Stimulated activated CD8-positive, alpha-beta memory T cell treated with anti-CD3 and anti-CD28 coated beads, Interleukin-7, amount 100 ng/mL, for 1 hour (primary cell): ENCODE measurements at places on chromosomes 7 and 10.
A peak's percentile ranks its signal among the peaks of the same experiment; 100 is the strongest.

GRCh38 chr7:116356333-116356965, 143.1 kb upstream of the CAV2 start:
- no peak for DNase-seq

- no peak for DNase-seq
Observed at GRCh38 chr10:43264965-43265798, 1.7 kb downstream of the RASGEF1A start.

GRCh38 chr10:111360260-111360925, 283.6 kb downstream of the ADRA2A start:
- DNase-seq = no peak

GRCh38 chr10:49034925-49035324, 80.4 kb downstream of the VSTM4 start:
- DNase-seq = no peak

DNA sequence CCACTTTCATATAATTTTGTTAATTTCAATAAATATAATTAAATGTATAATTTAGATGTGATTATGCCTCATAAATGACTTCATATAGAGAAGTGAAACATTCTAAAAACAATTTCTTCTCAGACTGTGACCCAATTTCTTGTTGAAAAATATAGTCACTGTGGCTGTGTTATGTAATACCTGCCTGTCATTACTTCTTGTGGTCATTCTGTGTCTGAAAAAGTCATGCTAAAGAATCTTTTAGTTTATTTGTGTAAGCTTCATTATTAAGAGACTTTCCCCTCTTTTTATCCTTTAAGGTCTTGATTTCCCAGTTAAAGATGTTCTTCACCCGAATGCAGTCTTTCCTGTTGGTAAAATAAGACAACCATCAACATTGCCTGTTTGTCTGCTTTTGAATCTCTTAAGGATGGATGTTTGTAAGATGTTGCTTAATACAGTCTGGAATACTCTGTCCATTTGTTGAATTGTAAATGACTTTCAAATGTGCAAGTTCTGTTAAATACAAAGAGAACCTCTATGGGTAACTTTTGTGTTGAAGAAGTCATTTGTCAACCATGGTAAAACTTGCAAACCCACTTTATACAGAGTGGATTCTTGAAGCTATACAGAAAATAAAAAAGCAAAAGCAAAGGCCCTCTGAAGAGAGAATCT, 16.0 kb downstream of the KAT6B start:
- DNase-seq = no peak

GRCh38 chr7:103622274-103622673, 176.3 kb upstream of the SLC26A5 start:
- no peak for DNase-seq

DNA sequence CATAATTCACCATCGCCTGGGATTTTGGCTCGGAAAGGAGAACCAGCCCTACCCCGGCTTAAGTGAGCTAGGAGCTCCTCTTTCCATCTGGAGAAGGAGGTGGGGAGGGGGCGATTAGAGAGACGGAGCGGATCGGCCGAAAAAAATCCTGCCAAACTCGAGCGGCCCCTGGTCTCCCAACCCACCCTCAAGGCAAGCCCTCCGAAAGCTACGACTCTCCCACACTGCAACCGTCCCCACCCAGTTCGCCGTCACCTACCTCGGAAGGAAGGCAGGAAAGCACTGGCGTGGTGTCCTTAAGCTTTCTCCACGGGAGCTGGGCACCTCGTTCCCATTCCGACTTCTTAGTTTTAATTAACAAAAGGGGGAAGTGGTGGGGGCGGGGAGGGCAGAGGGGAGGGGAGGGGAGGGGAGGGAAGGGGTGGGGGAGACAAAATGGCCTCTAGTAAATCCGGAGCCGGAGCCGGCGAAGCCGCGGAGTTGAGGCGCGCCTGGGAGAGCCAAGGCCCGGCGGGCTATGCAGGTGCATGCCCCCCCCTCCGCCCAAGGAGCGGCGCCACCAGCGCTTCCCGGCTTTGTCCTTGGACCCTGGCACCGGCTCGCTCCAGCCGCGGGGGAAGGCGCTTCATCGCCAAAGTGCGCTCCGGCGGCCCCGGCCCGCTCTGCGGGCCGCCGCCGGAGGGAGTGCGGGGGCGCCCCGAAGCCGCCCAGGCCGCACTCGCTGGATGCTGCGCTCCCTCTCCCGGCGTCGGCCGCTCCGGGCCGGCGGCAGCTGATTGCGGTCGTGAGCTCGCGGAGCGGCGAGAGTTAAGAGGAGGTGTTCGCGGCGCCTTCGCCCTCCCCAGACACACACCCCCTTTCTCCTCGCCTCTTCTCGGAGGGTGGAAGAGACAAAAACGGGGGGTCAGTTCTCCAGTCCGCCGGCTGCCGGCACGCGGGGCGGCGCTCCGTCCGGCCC, at the start of gene LRRC4:
LRRC4 (minus strand) TSS at position 784 of the 958 bp plus-strand sequence. CDS start 797 bp downstream, outside the sequence.
- DNase-seq = no peak

DNA sequence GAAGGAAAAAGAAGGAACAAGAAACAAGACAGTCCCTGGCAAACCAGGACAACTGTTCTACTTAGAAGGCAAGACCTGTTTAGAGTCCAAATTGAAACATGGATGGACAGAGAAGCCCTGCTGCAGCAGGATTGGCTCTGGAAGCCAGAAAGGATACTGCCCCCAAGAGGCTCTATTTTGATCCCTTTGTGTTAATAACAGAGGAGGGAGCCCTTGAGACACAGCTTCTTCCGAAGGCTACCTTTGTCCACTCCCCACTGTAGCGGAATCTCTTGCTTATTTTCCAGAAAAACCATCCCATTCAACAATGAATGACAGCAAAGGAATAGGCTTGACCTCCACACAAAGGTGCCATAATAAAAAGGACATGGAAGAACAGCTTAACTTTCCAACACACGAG, 120.3 kb upstream of the FOXK1 start:
- DNase-seq = no peak

DNA sequence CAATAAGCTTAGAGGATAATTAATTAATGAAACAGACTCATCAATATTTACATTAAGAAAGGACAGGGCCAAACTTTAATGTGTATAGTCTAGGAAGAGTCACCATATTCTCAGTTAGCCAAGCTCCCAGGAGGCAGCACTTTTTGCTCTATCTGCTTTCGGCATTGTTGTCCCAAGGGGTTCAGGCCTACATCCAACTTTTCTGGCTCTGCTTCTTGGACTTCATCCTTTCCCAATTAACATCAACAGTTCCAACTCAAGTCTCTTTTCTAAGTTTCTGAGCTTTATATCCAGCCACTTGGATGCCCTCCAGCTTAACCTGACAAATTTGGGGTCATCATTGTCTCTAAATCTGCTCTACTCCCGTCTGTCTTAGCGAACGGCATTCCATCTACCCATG, 42.8 kb downstream of the GLI3 start:
- no peak for DNase-seq

DNA sequence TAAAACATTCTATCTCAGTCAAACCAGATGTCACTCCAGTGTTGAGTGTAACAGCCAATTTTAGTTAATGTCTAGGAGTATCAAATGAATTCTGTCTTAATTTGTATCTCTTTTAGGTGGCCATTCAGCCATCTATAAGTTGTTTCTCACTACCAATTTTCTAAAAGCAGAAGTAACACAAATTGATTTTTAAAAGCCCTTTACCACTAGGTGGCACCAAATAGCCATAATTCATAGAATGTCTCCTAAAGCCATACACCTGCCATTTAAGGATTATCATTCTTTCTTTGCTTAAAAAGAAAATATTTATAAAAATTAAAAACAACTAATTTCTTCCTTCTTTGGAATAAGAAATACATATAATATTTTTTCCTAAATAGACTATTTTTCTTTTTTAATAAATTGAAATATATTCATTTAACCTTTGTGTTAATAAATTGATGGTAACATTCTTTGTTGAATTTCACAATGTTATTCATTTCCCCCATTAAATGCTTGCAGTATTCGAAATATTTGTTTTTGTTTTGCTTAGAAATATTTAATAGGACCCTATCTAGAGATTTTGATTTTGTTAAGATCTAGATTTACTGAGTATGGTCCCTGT, 107.8 kb upstream of the PPP1R3A start:
- no peak for DNase-seq

GRCh38 chr10:62183442-62183841, 85.2 kb downstream of the RTKN2 start:
- DNase-seq = no peak

DNA sequence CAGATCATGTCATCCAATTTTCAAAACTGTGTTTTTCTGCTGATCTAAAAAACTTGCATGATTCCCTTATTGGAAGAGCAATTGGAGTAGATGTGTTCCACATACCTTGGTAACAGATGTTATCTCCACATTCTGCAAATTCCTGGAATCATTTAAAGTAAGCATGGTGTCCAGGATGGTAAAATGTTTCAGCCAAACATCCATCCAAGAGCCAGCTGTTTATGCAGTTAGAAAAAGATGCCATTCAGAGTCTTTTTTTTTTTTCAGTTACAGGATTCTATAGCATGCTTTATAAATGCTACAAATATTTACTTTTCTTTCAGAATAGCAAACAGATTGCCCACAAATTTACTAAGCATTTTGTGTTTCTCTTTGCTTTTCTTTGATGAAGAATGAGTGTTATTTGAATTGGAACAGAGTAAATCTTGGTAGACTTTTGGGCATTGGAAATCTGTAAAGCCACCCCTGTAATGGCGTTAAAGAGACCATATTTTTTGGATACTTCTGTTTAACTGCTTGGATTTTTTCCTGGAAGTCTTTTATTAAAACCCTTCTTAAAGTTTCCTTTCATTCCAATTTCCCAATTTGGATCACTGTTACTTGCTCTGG, 149.8 kb downstream of the GNAT3 start:
- no peak for DNase-seq

GRCh38 chr7:1758028-1758858, 88.2 kb downstream of the ELFN1 start:
- no peak for DNase-seq

- no peak for DNase-seq
Observed at GRCh38 chr7:78169992-78170391, 371.4 kb downstream of the PHTF2 start.

DNA sequence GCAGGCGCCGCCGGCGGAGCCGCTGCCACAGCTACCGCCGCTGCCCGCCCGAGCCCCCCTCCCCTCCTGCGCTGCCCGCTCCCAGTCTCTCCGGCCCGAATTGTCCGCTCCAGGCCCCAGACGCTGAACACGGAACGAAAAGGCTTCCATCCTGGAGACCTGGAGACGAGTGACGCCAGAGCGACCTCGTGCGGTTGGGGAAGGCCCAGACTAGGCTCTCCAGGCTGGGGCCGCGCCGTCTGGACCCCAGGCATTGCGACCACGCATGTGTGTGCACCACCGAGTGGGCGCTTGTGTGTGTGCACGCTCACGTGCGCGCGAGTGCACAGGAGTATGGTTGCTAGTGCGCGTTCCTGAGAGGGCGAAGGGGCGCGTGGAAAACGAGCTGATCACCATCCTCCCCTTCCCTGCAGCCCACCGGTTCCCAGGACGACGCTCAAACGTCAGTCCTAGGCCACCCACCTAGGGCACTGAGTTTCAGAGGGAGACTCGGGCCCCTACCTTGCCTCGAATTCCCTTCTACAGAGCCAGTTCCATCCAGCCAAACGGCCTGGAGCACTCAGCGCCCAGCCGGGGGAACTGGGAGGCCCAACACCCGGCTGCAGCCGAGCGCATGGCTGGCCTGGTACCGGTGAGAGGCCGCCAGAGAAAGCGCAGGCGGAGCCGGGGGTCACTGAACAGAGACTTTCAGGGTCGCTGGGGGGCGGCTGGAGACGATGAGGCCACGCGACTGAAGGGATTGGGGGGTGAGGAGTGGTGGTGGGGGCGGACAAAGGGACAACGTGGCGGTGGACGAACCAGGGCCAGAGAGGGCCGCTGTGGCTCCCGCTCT, 11.6 kb downstream of the LBX1 start:
- DNase-seq = no peak

- no peak for DNase-seq
Observed at GRCh38 chr7:111333010-111333409, 229.3 kb downstream of the IMMP2L start.

DNA sequence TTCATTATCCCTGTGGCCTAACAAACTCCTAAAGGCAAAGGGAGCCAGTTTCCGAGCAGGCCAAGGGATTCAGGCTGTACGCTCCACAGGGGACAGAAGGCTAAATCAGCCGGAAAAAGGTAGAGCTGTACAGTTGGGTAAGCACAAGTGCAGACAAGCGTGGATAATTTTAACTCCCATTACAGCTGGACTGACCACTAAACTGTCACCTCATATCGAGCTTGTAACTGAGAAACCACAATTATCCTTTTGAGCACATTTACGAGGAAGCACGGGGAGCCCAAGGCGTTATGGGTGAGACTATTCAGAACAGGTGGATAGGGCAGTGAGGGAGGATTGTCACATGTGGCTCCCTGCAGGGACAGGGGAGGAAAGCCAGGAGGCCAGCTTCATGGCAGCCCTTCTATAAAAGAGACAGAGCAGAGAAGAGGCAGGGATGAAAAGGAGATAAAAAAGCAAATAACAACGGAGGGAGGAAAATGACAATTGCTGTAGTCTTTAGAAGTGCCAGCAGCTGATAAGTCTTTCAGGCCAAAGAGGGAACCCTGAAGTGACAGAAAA, 288.0 kb downstream of the FGFR2 start:
- DNase-seq = no peak

DNA sequence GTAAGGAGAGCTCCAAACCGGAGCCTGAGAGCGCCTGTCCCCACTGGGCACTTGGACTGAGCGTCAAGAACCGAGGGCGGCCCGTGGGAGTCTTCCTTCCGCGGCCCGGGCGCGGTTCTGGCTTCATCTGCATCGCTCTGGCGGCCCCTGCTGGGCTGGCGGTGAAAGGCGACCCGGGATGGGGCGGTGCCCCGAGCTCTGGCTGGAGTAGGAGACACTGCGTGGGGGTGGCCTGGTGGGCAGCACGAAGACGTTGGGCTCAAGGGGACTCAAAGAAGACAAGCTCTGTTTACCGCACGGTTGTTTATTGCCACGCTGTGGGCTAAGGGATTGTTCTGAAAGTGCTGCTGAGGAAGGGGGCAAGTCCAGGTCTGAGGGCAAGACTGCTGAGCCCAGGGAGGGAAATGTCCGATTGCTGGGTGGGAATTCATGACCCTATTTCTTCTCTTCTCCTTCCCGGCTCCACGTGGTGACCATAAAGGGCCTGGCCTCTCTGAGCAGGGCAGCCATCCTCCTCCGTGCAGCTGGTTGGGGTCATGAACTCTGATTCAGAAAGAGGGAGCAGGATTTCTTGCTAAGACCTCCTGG, 29.8 kb downstream of the PLAU start:
- DNase-seq = peak; percentile 54

- DNase-seq = no peak
Observed at GRCh38 chr10:117892681-117893220, 154.0 kb downstream of the RAB11FIP2 start.

DNA sequence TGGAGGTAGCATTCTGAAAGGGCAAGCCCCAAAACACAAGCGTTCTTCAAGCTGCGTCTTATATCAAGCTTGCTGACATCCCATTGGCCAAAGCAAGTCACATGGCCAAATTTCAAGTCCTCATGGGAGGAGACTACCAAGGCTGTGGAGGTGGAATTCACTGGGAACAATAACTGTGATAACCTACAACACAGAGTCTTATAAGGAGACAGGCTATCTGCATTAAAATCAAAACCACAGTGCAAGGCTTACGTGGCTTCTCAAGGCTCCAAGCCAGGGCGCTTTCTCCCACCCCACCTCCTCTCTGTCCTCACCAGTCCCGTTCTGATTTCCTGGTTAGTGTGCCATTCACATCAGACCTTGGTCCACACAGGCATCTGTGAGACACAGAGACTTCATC, 39.4 kb downstream of the ADRB1 start:
- DNase-seq = no peak
